T-helper 17 cell (primary cell): ENCODE measurements at places on chromosomes 6 and 20.
A peak's percentile ranks its signal among the peaks of the same experiment; 100 is the strongest.

- no peak for DNase-seq
Measured at GRCh38 chr6:15017261-15017660, 228.6 kb upstream of the JARID2 start.

DNA sequence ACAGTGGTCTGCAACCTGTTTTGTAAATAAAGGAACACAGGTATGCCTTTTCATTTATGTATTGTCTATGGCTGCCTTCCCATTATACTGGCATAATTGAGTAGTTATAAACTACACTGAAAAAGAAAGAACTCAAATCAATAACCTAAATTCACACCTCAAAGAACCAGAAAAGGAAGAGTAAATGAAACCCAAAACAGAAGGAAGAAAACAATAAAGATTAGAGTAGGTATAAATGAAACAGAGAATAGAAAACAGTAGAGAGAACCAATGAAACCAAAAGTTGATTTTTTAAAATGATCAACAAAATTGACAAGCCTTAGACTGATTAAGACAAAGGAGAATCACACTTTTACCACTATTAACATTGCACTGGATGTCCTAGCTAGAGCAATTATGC lies 34.7 kb downstream of the FAM184A start:
- no peak for DNase-seq

DNA sequence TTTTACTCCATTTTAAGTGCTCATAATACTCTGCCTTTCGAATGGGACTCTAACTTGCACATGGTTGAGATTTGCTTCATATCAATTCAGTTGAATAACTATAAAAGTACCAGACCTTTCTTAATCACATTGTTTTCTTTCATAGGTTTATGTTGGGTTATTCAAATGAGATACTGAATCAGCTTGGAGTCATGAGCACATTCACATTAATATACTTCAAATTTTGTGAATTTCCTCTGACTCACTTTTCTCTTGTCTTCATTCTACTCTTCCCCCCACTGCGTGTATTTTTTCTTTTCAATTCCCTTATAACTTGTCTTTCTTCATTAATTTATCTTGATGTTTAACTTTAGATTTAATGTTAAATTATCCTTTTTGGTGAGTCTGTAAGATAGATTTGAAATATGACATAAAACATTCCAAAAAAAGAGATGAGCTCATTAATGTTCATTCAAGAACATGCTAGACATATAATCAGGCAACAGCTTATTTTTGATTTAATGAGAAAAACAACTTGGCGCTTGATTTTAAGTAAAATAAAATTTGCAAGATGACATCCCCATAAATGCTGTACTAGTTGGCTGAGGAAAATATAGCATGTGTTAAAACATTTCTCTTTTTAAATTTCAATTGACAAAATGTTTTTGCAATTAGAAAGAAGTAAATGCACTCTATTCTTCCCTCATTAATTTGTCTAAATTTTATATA lies 736.0 kb downstream of the CD109 start:
- DNase-seq = no peak

DNA sequence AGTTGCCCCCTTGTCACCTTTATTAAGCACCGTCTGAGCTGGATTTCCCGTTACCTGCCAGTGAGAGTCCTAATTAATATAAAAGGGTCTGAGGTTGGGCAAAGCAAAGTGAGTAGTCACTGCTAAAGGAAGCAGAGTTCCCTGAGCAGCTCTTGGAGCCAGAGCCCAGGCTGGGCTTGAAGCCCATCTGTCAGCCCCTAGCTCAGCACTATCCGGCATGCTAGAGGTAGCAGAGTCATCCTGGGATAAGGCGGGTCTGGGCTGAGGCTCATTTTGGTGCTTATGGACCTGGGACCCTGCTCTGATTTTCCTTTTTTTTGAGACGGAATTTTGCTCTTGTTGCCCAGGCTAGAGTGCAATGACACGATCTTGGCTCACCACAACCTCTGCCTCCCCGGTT lies 46.2 kb downstream of the ADNP start:
- DNase-seq = no peak

- no peak for DNase-seq
Measured at GRCh38 chr6:120302041-120302440, 952.5 kb upstream of the MAN1A1 start.

DNA sequence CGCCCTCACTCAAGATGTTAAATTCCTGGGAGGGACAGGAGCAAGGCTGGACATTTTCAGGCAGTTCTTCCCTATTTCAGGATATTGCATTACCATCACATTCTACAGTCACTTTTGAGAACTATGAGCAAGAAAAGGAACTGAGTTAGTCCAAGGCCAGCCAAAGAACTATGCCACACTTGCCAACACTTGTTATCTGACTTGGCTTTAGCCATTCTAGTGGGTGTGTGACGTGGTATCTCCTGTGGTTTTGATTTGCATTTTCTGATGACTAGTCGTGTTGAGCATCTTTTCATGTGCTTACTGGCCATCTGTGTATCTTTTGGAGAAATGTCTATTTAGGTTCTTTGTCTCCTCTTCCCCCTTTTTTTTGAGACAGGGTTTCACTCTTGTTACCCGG lies 12.0 kb downstream of the XRN2 start:
- no peak for DNase-seq

DNA sequence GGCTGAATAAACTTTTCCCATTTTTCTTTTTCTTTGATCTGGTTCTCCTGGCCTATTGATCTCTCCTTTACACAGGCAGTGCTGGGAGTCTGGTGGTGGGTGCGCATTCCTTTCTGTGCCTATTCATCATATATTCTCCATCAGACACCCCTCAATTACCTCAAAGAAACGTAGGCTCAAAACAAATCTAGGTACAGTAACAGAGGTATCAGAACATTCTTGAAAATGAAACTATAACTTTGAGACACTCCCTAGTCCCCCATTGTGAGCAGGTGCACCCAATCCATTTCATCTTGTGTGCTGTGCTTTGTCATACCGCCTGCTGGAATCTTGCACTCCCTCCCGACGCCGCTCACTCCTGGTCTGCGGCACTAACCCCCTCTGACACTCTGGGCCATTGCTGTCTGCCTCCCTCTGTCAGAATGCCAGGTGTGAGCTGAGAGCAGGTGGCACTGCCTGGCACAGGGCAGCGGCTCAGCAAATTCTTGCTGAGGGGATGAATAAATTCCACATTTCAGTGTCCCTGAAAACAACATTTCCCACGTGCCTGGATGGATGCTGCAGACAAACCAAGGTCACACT lies 303.4 kb upstream of the EXOC2 start:
- no peak for DNase-seq

- DNase-seq = no peak
Measured at GRCh38 chr6:44084231-44085014, 42.8 kb downstream of the MRPL14 start.

GRCh38 chr6:33117811-33118277 lies 42.1 kb downstream of the HLA-DPB1 start:
- no peak for DNase-seq

GRCh38 chr6:84618836-84619235 lies 145.6 kb downstream of the TBX18 start:
- DNase-seq = no peak

DNA sequence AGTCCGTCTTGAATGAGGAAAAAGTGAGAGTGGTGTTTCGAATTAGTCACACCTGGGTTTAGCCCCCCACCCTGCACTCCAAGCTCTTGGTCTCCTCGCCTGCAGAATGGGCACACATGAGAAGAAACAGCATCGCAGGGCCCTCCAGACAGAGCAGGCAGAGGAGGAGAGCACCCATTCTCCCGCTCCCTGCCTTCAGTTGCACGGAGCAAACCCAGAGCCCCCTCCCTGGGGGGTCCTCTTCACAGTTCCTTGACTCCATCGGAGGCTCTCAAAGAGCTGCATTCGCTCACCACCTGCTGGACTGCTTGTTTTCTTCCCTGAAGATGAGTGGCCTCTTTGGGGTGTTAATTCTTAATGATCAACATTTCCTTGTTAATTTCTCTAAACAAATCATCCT lies 5.1 kb downstream of the CST7 start:
- no peak for DNase-seq

DNA sequence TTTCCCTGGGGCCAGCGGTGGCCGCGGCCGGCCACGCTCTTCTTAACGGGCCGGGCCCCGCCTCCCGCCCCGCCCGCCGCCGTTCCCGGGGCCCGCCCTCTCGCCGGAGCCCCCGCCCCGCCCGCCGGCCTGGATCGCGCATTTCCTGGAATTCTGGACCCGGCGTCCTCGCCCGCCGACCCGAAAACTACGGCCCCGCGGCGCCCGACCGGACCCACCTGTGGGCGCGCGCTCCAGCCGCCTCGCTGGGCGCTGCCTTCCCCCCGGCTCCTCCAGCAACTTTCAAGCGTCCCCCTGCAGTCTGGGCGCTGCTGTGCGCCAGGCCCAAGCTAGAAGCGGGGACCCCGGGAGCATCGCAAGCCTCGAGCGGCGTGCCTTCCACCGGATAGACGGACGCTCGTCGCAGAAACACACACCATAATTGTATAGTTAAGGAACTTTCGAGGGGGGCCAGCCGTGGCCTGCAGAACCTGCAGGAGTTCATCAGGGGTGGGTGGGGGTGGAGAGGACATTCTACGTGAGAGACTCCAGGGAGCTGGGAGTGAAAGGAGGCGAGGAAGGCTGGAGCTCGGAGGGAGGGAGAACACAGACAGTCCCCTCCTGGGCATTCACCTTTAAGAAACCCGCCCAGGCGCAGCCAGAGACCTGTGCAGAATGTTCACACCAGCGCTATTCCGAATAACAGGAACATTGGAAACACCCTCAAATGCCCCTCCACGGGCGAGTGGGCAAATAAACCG lies at the start of gene ADA:
ADA (minus strand) TSS at position 16 of the 740 bp plus-strand sequence. CDS start 92 bp downstream, outside the sequence.
- peak; percentile 49 for DNase-seq

GRCh38 chr6:99136488-99136887 lies 188.7 kb upstream of the FBXL4 start:
- DNase-seq = no peak

DNA sequence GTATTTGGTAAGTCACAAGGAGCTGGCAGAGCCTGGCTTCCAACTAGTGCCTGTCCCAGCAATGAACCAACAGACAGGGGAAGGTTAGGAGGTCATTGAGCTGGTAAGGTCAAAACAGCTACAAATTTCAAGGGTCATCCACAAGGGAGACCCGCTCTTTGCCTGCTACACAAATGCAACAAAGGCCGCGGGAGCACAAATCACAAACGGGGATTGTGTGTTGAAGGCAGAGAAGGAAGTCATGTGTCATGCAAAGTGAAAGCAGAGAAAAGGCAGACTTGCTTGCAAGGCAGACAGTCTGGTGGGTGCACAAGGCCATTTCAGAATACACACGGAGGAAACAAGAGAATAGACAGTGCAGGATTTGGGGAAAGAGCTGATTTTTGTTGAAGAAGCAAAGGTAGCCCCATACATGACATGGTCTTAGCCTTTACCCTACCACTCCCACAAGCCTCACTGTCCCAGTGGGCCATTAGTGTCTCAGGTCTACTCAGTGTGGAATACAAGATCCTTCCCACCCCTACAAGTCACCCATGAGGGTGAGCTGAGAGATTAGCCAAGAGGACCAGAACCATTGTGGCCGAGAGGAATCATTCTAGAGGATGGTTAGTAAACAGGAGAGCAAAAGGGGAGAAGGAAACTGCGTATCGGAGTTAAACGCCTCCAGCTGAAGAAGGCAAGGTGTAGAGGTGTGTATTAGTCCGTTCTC lies 18.1 kb upstream of the SAMHD1 start:
- DNase-seq = peak; percentile 12

DNA sequence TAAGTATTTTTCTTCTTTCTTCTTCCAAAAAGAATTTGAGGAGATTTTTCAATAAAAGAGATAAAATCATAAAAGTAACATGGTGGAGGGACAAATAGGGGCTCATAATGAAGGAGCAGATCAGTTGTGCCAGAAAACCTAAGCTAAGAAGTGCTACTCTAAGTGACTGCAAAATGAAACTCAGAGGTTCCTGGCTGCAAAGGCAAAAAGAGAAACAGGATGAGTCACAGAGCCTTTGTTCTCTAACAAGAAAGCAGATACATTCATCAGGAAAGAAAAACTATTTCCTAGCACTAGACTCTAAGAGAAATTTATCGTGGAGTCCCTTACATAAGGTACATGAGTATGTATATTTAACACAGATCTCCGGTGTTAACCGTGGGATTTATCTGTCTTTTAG lies 49.8 kb downstream of the TSHZ2 start:
- DNase-seq = no peak

DNA sequence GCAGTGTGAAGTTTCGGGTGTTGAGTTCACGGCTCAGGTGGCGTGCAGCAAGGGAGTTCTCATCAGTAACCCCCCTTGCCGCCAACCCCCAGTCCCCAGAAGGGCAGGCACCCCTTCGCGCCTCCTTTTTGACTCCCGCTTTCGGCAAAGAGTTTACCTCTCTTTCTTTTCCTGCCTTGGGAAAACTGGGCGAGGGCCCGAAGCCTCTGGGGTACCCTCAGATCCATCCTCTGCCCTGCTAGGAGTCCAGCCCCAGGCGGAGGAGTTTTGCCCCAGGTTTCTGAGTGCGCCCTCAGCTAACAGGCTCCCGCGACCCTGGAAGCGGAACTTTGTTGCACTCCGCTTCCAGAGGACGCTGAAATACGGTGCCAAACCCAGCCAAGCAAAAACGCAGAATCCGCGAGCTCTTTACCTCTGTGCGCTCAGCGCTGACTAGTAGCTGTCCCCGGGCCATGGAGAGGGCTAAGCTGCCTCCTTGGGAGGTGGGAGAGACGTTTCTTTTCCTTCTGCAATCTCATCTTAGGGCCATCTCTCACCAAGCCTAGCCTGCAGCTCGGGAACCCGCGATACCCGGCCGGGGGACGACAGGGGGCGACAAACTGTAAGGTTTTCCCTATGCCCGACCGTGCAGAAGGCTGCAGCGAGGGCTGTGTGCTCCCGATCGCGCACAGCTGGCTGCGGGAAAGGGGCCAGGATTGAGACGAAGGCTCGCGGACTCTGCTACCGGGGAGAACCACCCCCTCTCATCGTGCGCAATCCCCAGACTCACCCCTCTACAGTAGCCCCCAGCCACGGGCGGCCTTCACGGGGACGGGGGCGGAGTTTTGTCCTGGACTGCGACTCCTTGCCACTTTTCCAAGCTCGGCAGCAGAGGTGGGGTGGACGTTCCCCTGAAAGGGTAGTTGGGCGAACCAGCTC lies 2.7 kb upstream of the PAX1 start:
- DNase-seq = no peak

DNA sequence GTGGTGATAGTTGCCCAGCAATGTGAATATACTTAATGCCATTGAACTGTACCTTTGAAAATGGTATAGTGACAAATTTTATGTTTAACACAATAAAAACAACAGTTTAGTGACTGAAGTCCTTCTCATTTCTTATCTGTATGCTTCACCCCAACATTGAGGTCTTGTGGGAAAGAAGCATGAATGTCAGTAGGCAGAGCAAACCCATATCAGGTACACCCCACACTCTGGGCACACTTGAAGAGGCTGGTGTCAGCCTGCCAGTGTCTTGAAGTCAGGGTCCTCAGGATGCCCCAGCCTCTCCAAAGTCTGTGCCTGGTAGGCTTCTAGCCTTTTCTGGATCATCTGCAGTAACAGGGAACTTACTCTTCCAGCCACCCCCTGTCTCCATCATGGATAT lies 51.2 kb downstream of the CD164 start:
- no peak for DNase-seq
